ENCODE measurements at places on chromosomes 3 and 15. TPM values are rescaled to one million over a fixed set of nuclear protein-coding genes. Genes with fewer than 3 reads are reported as not detected.

- 0 out of 2 replicates have a peak, but pooled peaks cover 6% of the 10 kb centered on the region for H3K4me1 ChIP-seq
- H3K36me3 ChIP-seq, result no peaks in the 10 kb centered on the region
- no peak overlapping the region for H3K27ac ChIP-seq
- DNase-seq, result no peak
These were observed 12.5 kb downstream of the SH2D7 start for GRCh38 chr15:78104566-78105475.

GUCA1C gene
- not detected for total RNA-seq

- H3K27ac ChIP-seq, result no peak overlapping the region
- no peak for DNase-seq
- no peaks in the 10 kb centered on the region for H3K36me3 ChIP-seq
- H3K4me3 ChIP-seq, result no peak overlapping the region
These were observed 93.2 kb downstream of the BCHE start for GRCh38 chr3:165744025-165744424.

- no peaks in the 10 kb centered on the region for H3K27me3 ChIP-seq
- H3K4me3 ChIP-seq, result no peak overlapping the region
- DNase-seq, result no peak
- H3K4me1 ChIP-seq, result no peaks in the 10 kb centered on the region
- no peak overlapping the region for H3K27ac ChIP-seq
These were observed 23.0 kb downstream of the IGDCC3 start for GRCh38 chr15:65354835-65355172.

- H3K4me1 ChIP-seq, result no peaks in the 10 kb centered on the region
- H3K4me3 ChIP-seq, result no peak overlapping the region
- no peaks in the 10 kb centered on the region for H3K27me3 ChIP-seq
- DNase-seq, result no peak
- no peak overlapping the region for H3K27ac ChIP-seq
These were observed 34.0 kb upstream of the ARPIN start for GRCh38 chr15:89946681-89947299.

DNA sequence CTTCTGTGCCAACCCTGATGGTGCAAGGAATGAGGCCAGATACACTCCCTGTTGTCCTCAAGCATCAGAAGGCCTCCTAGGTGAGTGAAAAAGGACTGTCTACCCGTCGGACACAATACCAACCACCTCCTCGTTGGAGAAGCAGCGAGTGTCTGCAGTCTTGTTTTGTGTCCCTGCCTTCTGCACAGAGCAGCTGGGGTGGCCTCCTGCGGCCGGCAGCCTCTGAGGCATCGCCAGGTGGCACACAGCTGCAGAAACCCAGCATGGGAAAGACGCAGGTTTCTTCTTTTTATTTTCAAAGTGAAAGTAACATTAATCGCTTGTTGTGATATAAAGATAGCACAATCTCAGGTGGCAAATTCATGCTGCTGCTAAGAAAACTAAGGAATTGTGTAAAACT lies 509.9 kb downstream of the OCA2 start:
- no peak overlapping the region for H3K27ac ChIP-seq
- no peak for DNase-seq
- H3K4me1 ChIP-seq, result no peaks in the 10 kb centered on the region
- H3K4me3 ChIP-seq, result no peak overlapping the region
- no peaks in the 10 kb centered on the region for H3K27me3 ChIP-seq

DNA sequence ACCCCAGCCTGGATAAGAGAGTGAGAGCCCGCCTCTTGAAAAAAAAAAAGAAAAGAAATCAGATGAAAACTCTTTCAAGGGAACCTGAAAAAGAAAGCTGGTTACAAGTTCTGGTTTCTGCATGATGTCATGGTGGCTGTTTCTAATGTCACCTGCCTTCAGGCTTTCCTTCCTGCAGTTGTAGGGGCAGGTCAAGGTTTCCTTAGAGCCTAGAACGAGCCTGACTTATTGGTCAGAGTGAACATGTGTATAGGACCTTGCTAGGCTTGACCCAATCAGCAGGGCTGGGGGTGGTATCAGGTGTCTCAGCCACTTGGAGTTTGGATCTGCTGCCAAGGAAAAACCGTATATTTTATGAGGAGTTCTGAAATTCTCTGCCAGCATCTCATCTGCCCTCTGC lies 3.8 kb downstream of the IVD start:
- H3K4me3 ChIP-seq, result no peak overlapping the region
- no peaks in the 10 kb centered on the region for H3K27me3 ChIP-seq
- peaks cover 16% of the 10 kb centered on the region for H3K4me1 ChIP-seq
- H3K36me3 ChIP-seq, result peaks cover 37% of the 10 kb centered on the region
- no peak overlapping the region for H3K27ac ChIP-seq

- H3K27me3 ChIP-seq, result peaks cover 15% of the 10 kb centered on the region
- H3K4me1 ChIP-seq, result peaks cover 41% of the 10 kb centered on the region
- H3K36me3 ChIP-seq, result no peaks in the 10 kb centered on the region
- DNase-seq, result no peak
- H3K4me3 ChIP-seq, result peak overlapping the region; percentile 52
- H3K27ac ChIP-seq, result no peak overlapping the region
These were observed 1.0 kb upstream of the DLL4 start for GRCh38 chr15:40927873-40928806.

DNA sequence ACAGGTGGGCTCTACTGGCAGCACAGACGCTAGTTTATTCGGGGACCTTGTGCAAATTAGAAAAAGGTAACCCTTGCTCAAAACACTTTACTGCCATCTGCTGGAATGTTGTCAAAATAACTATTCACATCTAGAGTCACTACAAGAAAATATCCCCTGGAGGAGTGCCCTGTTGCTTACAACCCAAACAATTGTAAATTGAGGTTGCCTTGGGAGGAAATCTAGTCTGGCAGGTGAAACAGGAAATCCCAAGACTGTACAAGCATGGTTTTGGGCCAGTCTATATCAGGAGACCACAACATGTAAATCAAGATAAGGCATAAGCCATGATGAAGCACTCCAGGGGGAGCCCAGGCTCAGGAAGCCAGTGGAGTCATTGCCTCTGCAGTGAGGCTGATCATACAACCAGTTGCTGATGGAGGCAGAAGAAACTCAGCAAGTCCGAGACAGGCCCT lies 136.8 kb upstream of the ACP3 start:
- H3K27me3 ChIP-seq, result peaks cover 49% of the 10 kb centered on the region
- H3K36me3 ChIP-seq, result no peaks in the 10 kb centered on the region
- H3K27ac ChIP-seq, result no peak overlapping the region
- no peak overlapping the region for H3K4me3 ChIP-seq

TRPM7 gene
- 26.3 TPM for total RNA-seq

GRCh38 chr15:74123131-74123429 lies 7.3 kb upstream of the ISLR2 start:
- DNase-seq, result no peak
- H3K4me3 ChIP-seq, result no peak overlapping the region
- no peak overlapping the region for H3K27ac ChIP-seq
- H3K4me1 ChIP-seq, result peaks cover 9% of the 10 kb centered on the region

GRCh38 chr3:120726791-120727190 lies 15.5 kb downstream of the RABL3 start:
- H3K27ac ChIP-seq, result no peak overlapping the region
- no peak overlapping the region for H3K4me3 ChIP-seq
- H3K36me3 ChIP-seq, result no peaks in the 10 kb centered on the region
- no peak for DNase-seq
- no peaks in the 10 kb centered on the region for H3K4me1 ChIP-seq

CCR3 gene
- total RNA-seq, result not detected

- peaks cover 10% of the 10 kb centered on the region for H3K4me1 ChIP-seq
- peak; percentile 51 for DNase-seq
- H3K36me3 ChIP-seq, result no peaks in the 10 kb centered on the region
- no peak overlapping the region for H3K4me3 ChIP-seq
- H3K27ac ChIP-seq, result no peak overlapping the region
These were observed 72.3 kb downstream of the CORO2B start for GRCh38 chr15:68650901-68651709.

IL20RB gene
- total RNA-seq, result 6.1 TPM

DNA sequence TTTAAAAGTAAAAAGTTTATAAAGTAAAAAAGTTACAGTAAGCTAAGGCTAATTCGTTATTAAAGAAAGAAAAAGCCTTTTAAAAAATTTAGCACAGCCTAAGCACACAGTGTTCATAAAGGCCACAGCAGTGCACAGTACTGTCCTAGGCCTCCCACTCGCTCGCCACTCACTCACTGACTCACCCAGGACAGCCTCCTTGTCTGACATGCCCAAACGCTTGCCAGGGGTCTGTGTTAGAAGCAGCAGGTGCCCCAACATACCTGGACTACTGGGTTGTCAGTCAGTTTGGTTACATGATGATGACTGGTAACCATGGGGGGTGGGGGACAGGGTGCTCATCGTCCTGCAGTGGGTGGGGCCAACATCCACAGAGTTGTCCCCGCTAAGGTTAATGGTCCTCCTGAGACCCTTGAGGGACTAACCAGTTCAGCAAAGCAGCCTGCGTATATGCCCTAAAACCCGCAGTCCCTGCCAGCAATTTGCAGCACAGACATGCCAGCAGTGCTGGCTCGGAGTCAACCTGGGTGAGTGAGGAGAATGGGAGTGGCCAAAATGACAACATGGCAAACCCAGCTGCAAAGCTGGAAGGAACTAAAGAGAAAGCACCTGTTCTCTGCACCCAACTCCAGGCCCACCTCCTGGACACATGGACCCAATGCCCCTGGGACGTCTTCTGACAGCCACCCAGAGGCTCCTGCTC lies 49.2 kb downstream of the CYFIP1 start:
- H3K36me3 ChIP-seq, result peaks cover 32% of the 10 kb centered on the region
- H3K4me1 ChIP-seq, result no peaks in the 10 kb centered on the region
- DNase-seq, result no peak
- no peaks in the 10 kb centered on the region for H3K27me3 ChIP-seq
- no peak overlapping the region for H3K27ac ChIP-seq
